ENCODE measurements at places on chromosomes 2 and 18.
A peak's percentile ranks its signal among the peaks of the same experiment; 100 is the strongest.

GRCh38 chr2:172342078-172342477, 85.3 kb upstream of the ITGA6 start:
- DNase-seq: no peak

DNA sequence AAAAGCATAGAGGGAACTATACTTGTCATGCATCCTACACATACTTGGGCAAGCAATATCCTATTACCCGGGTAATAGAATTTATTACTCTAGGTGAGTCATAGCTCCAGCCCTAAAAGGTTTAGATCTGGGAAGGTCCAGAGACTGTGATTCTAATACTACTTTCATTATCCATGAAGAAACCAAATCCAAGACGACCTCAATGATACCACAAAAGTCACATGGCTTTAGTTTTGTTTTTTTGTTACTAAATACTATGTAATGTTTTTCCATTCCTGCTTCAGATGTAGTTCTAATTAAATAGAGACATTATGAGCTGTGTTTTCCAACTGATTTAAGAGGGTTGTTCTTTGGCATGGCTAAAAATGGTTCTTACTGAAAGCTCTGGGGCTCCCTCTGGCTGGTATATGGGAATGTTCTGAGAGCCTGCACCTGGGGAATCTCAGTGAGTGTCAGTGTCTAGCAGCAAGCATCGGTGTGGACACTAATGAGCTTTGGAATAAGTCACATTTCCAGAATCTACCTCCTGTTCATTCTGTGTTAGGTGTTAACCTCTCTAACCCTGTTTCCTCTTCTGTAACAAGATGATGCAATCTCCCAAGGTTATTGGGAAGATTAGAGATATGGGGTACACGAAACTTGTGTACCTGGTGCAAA, 20.5 kb upstream of the IL1RL2 start:
- peak; percentile 57 for DNase-seq

- DNase-seq: peak; percentile 47
Observed at GRCh38 chr18:55477499-55477859, 110.5 kb downstream of the TCF4 start.

DNA sequence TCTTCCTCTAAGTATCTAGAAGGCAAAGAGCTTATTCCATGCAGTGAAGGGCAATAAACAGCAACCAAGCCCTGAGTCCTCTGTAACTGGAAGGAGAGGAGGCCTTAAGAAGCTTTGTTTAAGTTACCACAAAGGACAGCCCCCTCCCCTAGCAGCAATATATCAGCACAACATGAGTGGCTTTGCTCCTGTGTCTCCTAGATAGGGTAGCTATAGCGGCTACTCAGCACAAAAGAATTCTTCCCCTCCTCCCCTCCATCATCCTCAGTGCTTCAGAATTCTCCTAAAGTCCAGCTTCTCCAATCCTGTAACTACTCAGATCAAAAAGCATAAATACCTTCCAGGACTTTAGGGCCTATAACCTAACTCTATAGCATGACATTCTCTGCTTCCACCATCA, 16.5 kb downstream of the SUMO1 start:
- no peak for DNase-seq

GRCh38 chr2:172551271-172551670, 4.6 kb upstream of the PDK1 start:
- DNase-seq: peak; percentile 38

- peak; percentile 63 for DNase-seq
Observed at GRCh38 chr18:77129150-77129551, 3.4 kb downstream of the MBP start.

- DNase-seq: peak; percentile 70
Observed at GRCh38 chr2:101396316-101396717, 9.0 kb upstream of the CREG2 start.

DNA sequence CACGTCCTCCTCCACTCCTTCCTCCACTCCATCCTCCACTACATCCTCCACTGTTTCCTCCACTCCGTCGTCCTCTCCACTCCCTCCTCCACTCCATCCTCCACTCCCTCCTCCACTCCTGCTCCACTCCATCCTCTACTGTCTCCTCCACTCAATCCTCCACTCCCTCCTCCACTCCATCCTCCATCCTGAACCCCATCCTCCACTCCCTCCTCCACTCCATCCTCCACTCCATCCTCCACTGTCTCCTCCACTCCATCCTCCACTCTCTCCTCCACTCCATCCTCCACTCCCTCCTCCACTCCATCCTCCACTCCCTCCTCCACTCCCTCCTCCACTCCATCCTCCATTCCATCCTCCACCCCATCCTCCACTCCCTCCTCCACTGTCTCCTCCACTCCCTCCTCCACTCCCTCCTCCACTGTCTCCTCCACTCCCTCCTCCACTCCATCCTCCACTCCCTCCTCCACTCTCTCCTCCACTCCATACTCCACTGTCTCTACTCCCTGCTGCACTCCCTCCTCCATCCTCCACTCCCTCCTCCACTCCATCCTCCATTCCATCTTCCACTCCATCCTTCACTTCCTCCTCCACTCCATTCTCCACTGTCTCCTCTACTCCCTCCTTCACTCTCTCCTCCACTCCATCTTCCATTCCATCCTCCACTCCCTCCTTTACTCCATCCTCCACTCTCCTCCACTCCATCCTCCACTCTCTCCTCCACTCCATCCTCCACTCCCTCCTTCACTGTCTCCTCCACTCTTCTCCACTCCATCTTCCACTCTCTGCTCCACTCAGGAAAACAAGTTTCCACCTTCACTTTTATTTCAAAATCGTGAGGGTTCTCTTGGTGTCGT, 14.3 kb upstream of the B3GNT7 start:
- DNase-seq: no peak

DNA sequence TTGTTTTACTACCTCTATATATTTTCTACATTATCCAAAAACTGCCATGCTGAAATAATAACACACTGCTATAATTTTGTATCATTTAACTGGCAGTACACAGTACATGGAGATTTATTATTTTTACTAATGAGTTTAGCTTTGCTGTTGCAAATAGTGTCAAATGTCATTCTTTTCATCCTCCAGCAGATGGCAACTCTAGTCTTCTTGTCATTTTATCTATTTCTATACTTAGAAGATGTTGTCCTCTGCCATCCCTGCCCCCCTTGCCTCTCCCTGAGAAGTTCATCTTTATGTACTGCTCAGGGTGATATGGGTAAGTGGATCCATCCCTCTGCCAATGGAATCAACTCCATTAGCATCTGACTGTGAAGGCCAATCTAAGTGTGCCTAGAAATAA, 21.7 kb upstream of the LRRTM1 start:
- DNase-seq: no peak
